ENCODE measurements at places on chromosomes 1 and 21.

- peak; percentile 6 for DNase-seq
Measured at GRCh38 chr1:194477908-194478307, 1291.5 kb upstream of the B3GALT2 start.

DNA sequence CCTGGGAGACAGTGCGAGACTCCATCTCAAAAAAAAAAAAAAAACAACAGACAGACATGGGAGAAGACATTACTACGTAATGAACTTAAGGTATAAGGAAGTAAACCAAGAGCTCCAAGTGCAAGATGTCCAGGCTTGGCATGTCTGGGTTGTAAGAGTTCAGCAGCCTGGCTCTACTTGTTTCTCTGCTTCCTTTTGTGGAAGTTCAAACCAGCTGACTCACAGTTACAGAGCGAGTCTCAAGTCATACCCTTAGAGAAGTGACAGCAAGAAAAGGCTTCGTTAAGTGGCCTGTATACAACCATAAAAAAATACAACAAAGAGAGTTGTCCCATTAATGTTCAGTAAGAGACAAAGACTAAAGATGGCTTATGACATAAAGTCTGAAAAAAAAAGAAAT lies 1.3 kb downstream of the RIT1 start:
- peak; percentile 33 for DNase-seq

DNA sequence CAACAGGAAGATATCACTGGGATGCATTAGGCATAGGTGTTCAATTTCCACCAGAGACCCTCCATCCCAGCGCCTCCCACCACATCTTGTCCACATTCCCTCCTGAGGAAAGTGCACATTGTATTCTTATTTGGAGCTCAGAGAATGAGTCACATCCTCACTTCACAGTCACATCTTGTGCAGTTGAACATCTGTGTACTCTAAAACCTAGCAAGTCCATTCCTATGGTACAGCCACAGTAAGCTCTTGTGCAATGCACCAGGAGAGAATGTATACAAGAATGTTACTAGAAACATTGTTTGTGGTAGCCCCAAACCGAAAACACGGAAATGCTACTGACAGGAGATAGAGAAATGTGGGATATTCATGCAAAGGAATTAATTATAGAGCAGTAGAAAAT lies 1.6 kb upstream of the KDF1 start:
- DNase-seq, result no peak

DNA sequence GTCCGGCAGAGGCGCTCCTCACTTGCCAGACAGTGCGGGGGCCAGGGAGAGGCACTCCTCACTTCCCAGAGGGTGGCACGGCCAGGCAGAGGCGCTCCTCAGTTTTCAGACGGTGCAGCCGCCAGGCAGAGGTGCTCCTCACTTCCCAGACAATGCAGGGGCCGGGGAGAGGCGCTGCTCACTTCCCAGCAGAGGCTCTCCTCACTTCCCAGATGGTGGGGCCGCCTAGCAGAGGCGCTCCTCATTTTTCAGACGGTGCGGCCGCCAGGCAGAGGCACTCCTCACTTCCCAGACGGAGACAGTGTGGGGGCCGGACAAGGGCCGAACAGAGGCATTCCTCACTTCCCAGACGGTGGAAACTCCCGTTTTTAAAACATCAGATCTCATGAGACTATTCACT lies 238.4 kb upstream of the CACYBP start:
- no peak for DNase-seq

- DNase-seq, result no peak
Measured at GRCh38 chr1:233647073-233647472, 33.2 kb downstream of the KCNK1 start.

- DNase-seq, result no peak
Measured at GRCh38 chr21:36185523-36185922, 28.9 kb downstream of the DOP1B start.

DNA sequence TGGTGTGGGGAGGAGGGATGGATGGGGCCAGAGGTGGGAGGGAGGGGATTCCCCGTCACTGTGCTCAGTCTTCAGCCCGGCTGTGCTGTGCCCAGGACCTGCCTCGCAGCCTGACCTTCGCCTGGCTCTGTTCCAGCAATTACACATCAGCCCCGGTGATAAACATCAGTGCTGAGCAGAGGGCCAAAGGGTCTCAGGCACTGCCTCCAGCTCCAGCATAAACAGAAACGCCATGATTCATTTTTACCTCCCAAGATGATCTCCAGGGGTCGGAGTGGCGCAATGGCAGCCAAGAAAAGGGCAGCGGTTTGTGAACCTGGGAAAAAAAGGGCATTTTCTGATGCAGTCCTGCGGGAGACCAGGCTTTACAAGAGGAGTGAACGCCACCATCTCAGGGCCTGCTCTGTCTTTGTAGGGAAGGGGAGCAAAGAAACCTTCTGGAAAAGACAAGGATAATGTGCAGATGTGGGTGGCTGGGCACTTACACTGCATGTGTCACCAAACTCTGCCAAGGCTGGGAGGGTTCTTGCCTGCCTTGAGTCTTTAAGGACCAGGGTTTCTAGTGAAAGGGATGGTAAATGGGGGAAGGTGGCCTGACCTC lies 28.1 kb downstream of the SHISA4 start:
- no peak for DNase-seq

DNA sequence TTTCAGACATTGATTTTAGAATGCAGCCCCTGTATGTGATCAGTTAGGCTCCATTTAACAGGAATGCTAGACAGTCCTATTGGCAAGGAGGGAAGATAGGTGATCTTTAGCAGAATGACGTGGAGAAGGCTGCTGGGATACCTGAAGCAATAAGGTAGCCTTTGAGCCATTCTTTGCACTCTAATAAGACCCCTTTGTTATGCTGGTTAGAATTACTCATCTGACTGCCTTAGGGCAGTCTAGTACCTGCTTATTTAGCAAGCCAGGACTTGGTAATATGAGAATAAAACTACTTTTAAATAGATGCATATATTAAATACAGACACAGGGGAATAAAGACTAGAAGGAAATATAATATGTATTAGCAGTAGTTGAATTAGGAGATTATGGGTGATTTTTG lies 29.1 kb downstream of the NGF start:
- DNase-seq, result no peak

DNA sequence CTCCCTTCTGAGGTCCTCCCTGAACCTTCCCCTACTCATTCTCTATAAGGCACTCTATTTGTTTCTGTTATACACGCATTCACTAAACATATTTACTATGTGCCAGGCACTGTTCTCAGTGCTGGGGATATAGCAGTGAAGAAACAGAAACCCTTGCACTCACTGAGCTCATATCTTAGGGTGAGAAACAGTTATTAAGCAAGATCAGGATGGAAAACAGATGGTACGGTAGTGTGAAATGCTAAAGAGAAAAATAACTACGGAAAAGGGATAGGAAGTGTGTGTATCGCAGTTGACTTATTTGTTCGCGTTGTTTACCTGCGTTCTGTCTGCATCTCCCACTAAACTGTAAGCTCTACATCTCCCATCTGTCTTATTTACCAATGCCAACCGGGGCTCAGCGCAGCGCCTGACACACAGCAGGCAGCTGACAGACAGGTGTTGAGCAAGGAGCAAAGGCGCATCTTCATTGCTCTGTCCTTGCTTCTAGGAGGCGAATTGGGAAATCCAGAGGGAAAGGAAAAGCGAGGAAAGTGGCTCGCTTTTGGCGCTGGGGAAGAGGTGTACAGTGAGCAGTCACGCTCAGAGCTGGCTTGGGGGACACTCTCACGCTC lies 572 bp downstream of the CYB5RL start:
- peak; percentile 32 for DNase-seq

- no peak for DNase-seq
Measured at GRCh38 chr1:47418681-47419325, 2.7 kb downstream of the FOXE3 start.

DNA sequence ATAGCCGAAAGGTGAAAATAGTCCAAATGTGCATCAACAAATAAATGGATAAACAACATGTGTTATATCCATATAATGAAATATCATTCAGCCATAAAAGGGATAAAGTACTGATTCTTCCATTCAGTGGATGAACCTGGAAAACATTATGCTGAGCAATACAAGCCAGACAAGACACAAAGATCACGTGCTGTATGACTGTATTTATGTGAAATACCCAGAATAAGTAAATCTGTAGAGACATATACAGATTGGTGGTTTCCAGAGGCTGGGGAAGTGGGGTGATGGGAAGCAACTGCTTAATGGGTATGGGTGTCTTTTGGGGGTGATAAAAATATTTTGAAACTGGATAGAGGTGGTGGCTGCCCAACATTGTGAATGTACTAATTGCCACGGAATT lies 13.3 kb upstream of the GSTM4 start:
- DNase-seq, result peak; percentile 3

DNA sequence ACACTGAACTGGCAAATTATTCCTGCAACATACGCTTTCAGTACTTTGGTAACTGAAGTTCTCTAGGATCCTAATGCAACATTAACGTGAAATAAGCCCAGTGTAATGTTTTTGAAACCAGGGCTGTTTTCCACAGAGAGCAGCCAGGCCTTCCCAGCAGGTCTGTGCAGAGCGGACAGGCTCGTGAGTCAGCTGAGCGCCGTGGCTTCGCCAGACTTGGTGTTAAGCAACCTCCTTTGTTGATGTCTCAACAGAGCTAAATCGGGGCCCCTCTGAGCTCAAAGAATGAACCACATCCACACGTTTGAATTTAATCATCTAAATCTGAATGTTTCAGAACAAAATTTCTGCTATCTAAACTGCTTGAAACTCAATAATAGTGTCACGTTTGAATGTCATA lies 181.8 kb upstream of the FMN2 start:
- DNase-seq, result no peak

GRCh38 chr1:207081088-207081487 lies 7.6 kb upstream of the C4BPB start:
- DNase-seq, result no peak

GRCh38 chr1:202599669-202600431 lies 110.4 kb downstream of the SYT2 start:
- DNase-seq, result peak; percentile 41

- DNase-seq, result no peak
Measured at GRCh38 chr1:64701886-64702285, 43.0 kb upstream of the RAVER2 start.

DNA sequence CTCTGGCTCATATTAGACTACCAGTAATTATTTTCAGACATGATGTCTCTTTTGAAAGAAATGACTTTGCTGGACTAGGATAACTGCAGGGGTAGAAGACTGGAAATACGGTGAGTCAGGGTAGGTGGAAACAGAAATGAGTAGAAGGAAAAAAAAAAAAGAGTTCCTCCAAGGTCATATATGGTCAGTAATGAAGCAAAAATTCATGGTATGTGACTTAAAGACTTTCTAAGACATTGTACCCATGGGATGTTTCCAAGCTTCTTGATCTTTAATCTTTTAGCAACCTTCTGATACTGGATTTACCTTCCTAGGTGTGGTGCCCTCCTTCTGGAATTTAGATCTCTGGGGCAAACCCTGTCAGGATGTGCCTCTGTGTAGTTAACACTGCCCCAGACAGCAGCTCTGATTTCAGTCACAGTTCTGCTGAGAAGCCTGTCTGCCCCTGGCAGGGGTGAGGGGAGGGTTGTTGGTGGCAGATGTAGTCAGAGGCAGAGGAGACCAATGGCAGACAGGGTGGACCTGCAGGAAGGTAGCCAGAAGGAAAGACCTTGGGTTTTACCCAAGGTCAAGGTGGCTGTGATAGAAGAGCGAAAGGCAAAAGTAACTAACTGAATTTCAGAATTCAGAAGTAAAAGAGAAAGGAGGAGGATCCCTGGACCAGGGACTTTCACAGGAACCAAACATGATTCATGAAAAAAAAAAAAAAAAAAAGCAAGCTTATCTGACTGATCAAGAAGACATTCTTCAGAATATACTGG lies 44.1 kb upstream of the BCL10 start:
- DNase-seq, result no peak

DNA sequence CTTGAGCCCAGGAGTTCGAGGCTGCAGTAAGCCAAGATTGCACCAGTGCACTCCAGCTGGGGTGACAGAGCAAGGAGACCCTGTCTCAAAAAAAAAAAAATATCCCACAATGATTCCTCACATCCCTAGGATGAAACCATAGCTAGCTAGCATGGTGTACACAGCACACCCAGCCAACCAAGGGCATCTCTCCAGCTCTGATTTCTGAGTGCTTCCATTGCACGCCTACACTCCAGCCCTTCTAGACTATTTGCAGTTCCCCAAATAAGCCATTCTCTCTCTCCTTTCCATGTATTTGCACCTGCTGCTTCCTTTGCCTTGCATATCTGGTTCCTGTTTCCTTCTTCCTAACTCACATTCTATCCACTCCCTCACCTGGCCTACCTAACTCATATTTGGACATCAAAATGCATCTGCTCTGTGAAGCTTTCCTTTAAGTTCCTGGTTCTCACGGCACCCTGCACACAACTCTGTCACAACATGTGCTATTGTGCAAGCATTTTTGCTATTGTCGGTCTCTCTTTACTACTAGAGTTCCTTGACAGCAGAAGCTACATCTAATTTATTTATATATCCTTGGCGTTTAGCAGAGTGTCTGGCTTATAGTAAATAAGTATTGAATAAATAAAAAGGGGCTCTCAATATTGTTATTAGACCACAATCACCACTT lies 2.4 kb upstream of the ELAPOR1 start:
- no peak for DNase-seq

- DNase-seq, result no peak
Measured at GRCh38 chr1:115811140-115811828, 29.6 kb downstream of the NHLH2 start.

DNA sequence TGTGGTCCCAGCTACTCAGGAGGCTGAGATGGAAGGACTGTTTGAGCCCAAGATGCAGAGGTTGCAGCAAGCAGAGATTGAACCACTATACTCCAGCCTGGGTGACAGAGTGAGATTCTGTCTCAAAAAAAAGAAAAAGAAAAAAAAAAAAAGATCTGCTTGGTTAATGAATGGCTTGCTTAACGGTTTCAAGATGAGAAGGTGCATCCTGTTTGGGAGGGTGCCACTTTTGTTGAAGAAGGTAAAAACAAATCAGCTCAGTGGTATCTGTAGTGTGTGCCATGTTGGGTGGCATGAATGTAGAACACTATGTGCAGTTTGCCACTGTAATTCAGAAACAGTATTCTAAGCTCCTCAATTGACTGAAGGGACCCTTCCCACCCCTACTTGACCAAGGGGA lies 94.9 kb upstream of the ETV3 start:
- no peak for DNase-seq

- peak; percentile 15 for DNase-seq
Measured at GRCh38 chr1:96845464-96845863, 123.9 kb downstream of the PTBP2 start.

DNA sequence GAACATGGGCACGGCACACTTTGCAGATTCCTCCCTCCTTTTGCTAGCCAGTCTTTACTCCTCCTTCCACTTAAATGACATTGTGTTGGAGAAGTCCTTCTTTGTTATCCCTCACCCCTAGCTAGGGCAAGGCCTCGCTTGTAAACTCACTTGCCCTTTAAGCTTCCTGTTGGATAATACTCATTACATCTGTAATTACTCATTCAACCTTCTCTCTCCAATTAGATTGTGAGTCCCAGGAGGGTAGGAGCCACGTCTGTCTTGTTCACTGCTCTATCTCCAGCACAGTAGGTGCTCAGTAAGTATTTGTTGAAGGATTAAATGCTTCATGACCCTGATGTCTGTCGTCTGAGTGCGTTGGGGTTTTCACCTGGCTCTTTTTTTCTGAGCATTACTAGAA lies 98.7 kb upstream of the USP24 start:
- no peak for DNase-seq

Data from B cell (primary cell).